Renal pelvis (tissue), 12 donors: ENCODE measurements at places on chromosomes 4 and X. TPM values are rescaled to one million over a fixed set of nuclear protein-coding genes. Genes with fewer than 3 reads are reported as not detected.

GRCh38 chrX:40099055-40099958, 1.5 kb upstream of the BCOR start:
- DNase-seq = no peak

IGSF1 gene
- 18.0 TPM for polyA plus RNA-seq

EVC gene
- polyA plus RNA-seq = 36.2 TPM

DNA sequence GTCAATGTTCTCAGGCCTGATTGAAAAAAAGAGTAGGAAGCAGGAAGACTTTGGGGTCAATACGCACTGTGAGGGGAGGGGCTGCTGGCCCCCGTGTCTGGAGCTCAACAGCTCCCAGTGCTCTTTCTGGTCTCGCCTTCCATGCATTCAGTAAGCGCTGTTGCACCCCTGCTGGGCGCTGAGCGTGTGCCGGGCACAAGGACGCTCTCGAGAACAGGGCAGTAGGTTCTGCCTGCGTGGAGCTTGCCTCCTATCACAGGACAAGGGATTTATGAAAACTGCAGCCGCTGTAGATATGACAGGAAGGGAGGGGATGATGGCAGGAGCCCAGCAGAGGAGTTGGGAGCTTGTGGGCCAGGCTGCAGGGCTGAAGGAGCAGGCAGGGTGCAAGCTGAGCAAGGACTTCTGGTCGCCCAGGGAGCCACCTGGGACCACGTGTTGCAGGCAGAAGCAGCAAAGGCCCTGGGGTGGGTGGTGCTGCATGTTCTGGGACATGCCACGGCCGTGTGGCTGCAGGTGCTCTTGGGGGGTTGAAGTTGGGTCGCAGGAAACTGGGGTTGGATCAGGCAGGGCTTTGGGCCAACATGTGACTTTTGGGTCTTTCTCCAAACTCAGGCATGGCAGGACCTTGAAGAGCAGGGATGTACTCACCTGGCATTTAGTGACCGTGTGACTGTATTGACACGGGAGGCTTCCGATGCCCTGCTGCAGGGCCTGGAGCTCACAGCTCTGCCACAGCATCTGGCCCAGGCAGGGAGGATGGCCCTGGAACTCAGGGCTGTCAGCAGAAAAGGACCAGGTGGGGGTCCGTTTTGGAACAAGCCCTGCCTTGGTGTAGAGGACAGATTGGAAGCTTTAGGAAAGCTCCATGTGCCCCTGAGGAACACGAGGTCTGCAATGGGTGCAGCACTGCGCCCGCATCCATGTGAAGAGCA, 97.9 kb downstream of the CPZ start:
- no peak for DNase-seq

HGFAC gene
- polyA plus RNA-seq = 2.1 TPM

GRCh38 chr4:176753049-176753448, 39.7 kb downstream of the VEGFC start:
- DNase-seq = no peak
